Activated CD4-positive, alpha-beta memory T cell treated with anti-CD3 and anti-CD28 coated beads, Interleukin-2, amount 10 ng/mL, durations not matched to agents 7 days and 5 days (primary cell): ENCODE measurements at places on chromosomes 7 and 10. TPM values are rescaled to one million over a fixed set of nuclear protein-coding genes. Genes with fewer than 3 reads are reported as not detected.

Gene MBLAC1
- 3.4 TPM for total RNA-seq

Gene EN2
- total RNA-seq = not detected

Gene A1CF
- total RNA-seq = not detected

Gene GATA3
- total RNA-seq = 112 TPM

Gene LANCL2
- 6.4 TPM for total RNA-seq

Gene APBB1IP
- total RNA-seq = 80.9 TPM

DNA sequence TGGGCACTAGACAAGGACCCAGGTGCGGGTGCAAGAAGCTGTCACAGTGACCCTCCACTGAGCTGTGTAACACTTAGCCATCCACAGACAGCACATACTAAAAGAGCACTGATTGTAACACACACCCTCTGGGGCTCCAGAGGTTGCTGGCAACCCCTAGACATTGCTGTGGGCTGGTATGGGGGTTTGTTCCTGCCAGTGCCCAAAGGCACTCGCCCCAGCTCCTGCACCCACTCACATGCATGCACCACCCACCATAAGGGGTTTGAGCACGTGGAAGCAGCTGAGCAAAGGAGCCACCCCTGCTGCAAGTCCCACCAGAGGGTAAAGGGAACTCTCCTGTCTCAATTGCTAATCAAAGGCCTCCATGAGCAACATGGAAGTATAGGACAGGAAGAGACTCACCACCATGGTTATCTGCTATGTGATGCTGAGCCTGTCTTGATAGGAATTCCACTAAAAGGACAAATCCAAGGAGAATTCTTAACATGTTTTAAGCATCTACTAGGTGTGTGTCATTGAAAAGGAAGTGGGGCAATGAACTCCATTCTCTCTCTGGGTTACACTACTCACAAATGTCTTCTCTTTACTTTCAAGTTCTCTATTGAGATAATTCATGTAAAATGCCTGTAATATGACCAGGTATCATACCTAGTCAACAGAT lies 103.1 kb downstream of the GFRA1 start:
- H3K4me1 ChIP-seq = no peaks in the 10 kb centered on the region
- H3K27me3 ChIP-seq = no peaks in the 10 kb centered on the region
- no peak overlapping the region for H3K4me3 ChIP-seq
- DNase-seq = no peak
- no peaks in the 10 kb centered on the region for H3K36me3 ChIP-seq

DNA sequence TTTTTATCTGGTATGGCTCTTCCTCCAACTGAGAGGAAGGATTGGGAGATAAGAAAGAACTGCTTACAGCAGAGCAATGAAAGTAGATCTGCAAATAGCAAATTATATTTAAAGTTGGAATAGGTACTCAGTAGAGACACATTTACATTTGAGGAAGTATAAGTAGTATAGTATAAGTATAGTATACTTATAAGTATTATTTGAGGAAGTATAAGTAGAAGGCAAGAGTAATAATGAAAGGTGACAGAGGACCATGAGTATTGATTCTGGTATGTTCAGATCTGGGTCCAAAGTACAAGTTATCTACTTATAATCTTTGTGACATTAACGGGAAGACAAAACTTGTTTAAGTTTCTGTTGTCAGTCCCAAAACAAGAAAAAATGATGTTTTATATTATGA lies 527.6 kb upstream of the SORCS1 start:
- H3K4me1 ChIP-seq = no peaks in the 10 kb centered on the region
- no peak overlapping the region for H3K4me3 ChIP-seq
- H3K27ac ChIP-seq = no peak overlapping the region
- DNase-seq = no peak
- H3K36me3 ChIP-seq = no peaks in the 10 kb centered on the region
- H3K27me3 ChIP-seq = no peaks in the 10 kb centered on the region

- H3K4me3 ChIP-seq = no peak overlapping the region
- no peaks in the 10 kb centered on the region for H3K4me1 ChIP-seq
- H3K36me3 ChIP-seq = no peaks in the 10 kb centered on the region
- no peak for DNase-seq
- no peak overlapping the region for H3K27ac ChIP-seq
- no peaks in the 10 kb centered on the region for H3K27me3 ChIP-seq
Observed at GRCh38 chr7:96212474-96212873, 109.4 kb downstream of the SLC25A13 start.

DNA sequence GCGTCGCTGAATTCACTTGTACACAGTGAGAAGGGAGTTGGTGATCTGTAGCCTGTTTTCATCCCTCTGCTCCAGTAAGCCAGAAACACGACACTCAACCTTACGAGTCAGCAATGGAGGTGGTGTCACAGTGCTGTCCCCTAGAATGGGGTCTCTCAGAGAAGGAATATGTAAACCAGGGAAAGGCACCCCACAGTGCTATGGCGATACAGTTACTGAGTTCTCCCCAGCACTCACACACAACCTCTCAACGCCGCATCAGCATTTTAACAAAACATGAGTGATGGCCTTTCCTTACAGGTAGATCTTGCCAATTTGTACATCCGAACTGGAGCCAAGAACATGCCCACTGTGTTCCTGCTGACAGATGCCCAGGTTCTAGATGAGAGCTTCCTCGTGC lies 196.3 kb downstream of the CDCA7L start:
- H3K27me3 ChIP-seq = no peaks in the 10 kb centered on the region
- H3K4me3 ChIP-seq = no peak overlapping the region
- no peaks in the 10 kb centered on the region for H3K4me1 ChIP-seq

DNA sequence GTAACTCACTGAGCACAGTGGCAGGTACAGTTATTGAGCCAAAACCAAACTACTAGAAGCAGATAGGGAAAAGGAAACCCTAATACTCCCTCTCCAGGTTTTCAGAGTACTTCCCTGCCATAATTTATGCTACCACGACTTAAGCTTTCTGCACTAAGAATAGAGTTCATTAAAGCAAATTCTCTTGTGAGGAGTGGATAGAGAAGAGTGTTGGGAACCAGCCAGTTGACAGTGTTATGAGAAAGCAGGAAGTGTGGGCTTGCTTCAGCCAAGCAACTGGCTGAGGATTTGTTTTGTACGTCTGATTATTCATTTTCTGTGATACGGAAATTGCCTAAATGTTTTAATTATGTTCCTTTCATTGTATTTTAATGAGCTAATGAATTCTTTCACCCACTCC lies 280.5 kb downstream of the KIF20B start:
- no peak overlapping the region for H3K4me3 ChIP-seq
- H3K36me3 ChIP-seq = no peaks in the 10 kb centered on the region
- DNase-seq = no peak
- H3K27ac ChIP-seq = no peak overlapping the region
- H3K27me3 ChIP-seq = no peaks in the 10 kb centered on the region

GRCh38 chr10:120511165-120511564 lies 54.1 kb downstream of the PLPP4 start:
- no peak overlapping the region for H3K27ac ChIP-seq
- DNase-seq = no peak
- H3K27me3 ChIP-seq = no peaks in the 10 kb centered on the region
- H3K4me1 ChIP-seq = peaks cover 6% of the 10 kb centered on the region
- no peaks in the 10 kb centered on the region for H3K36me3 ChIP-seq
